ENCODE measurements at places on chromosomes 1 and 21. TPM values are rescaled to one million over a fixed set of nuclear protein-coding genes. Genes with fewer than 3 reads are reported as not detected.

The NTNG1 gene
- total RNA-seq = 4.4 TPM

- no peak for DNase-seq
Measured at GRCh38 chr1:30881319-30882181, 27.0 kb downstream of the SDC3 start.

The HIPK1 gene
- 18.2 TPM for total RNA-seq

GRCh38 chr1:187074445-187075048, 245.8 kb downstream of the PLA2G4A start:
- no peak for DNase-seq

The UTP11 gene
- total RNA-seq = 39.5 TPM

The CFHR2 gene
- total RNA-seq = not detected

DNA sequence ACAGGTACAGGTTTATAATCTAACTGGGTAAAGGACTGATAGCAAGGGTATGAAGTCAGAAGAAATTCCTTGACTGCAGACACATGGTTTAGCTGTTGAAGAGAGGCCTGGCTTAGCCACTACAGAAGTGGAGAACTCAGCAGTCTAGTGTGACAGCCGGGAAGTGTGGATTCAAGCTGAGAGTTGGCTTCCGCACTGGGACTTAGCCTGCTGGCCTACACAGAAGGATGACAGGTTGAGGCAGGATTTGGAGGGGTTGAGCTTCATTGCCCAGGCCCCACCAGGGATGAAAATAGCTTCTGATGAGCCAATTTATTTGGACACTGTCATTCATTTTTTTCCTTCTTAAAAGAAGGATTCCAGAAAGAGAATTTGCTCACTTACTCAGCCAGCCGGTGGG, 284.4 kb downstream of the PCP4 start:
- no peak for DNase-seq

DNA sequence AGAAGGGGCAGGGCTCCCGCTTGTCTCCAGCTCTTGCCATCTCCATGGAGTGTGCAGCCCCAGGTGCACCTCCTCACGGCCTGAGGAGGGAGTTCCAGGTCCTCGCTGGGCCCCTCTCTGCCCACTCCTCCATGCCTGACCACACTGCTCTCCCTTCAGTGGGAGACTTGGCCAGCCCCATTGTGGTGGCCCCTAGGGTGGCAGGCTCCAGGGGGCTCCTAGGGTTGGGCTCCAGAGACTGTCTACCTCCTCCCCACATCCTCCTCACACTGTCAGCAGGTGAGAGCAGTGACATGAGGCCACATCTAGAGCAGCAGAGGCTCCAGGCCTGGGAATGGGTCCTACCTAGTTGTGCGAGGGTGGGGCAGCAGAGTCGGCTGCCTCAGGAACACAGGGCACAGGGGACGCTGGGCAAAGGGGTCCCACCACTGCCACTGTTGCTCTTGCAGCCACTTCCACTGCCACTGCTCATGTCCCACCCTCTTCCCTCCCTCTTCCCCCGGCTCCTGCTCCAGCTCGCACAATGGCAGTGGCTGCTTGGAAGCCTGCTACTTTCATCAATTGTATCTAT, 514.8 kb downstream of the MRPL39 start:
- DNase-seq = no peak

The SLC2A5 gene
- 0.83 TPM for total RNA-seq

The HORMAD1 gene
- under 0.01 TPM for total RNA-seq
